Spleen (tissue), 13 donors: ENCODE measurements at places on chromosomes 1 and 21. TPM values are rescaled to one million over a fixed set of nuclear protein-coding genes. Genes with fewer than 3 reads are reported as not detected.

TXNIP gene
- 1,713 TPM for total RNA-seq

ELAPOR1 gene
- total RNA-seq: 10.3 TPM

TAF1A gene
- total RNA-seq: 7.9 TPM

DNASE2B gene
- total RNA-seq: 0.32 TPM

NUDT17 gene
- total RNA-seq: 7.5 TPM

DNAI4 gene
- total RNA-seq: 5.6 TPM
